NCI-H446 (cell line): ENCODE measurements at places on chromosomes 2 and 18.

DNA sequence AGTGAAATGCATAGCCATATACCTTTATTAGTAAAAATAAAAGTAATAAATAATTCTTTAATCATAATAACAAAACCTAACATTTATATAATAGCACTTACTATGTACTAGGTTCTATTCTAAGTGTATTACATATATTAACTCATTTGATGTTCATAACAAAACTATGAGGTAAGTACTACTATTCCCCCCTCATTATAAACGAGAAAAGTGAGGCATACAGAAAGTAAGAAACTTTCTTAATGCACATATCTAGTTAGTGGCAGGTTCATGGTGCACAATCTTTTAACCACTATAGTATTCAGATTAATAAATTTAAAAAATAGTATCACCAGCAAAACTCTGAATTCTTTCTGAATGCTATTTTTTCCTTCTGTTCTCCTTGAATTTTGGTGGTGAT, 27.5 kb downstream of the TRPM8 start:
- DNase-seq = no peak

DNA sequence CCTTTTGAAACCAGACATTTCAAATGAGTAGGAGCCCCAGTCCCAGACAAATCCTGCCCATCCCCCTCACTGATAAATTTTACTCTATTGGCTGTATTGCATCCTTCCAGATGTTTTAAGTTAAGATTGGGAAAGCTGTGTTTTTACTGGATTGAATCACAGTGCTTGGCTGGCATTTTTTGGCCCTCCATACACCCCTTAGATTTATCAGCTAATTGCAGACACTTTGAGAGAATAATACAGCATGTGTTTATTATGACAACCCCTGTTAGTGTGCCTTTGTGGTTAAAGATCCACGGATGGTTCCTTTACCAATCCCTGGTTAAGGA, 74.9 kb downstream of the ANTXR1 start:
- no peak for DNase-seq

DNA sequence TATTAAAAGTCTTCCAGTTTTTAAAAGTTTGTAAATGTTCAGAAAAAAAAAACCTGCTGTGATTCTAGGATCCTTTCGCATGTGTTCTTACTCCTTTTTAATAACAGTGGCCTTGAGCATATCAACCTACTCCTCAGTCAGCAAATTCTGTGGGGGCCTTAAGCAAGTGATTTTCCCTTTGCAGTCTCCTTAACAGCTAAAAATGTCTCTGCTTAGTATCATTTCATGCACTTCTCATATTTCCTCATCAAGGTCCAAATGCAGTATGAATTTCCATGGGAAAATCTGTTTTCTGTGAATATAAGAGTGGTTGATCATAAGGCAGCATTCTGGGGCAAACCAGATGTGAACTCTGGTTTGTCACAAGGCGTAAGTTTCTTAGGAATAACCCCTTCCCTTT, 2175.1 kb upstream of the PIK3C3 start:
- DNase-seq = no peak

- DNase-seq = no peak
Measured at GRCh38 chr2:77602771-77603170, 80.6 kb upstream of the LRRTM4 start.

- peak; percentile 34 for DNase-seq
Measured at GRCh38 chr2:71697106-71698004, 244.0 kb downstream of the DYSF start.

GRCh38 chr2:190408538-190409271, 550 bp downstream of the MFSD6 start:
- DNase-seq = no peak

DNA sequence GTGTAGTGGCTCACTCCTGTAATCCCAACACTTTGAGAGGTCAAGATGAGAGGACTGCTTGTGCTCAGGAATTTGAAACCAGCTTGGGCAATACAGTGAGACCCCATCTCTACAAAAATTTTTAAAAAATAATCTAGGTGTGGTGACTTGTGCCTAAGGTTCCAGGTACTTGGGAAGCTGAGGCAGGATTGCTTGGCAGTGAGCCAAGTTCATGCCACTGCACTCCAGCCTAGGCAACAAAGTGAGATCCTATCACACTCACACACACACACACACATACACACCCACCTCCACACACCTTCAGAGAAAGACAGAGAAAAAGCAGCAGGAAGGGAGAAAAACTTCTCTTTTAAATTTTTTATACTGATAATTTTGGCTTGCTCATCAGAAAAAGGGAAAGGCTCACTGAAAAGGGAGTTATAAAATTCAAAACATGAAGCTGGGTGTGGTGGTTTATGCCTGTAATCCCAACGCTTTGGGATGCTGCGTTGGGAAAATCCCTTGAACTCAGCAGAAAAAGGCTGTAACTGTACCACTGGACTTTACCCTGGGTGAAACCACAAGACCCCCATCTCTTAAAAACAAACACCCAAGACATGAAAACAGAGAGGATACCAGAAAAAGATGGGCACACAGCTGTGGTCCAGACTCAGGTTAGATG, 25.7 kb downstream of the FAM168B start:
- DNase-seq = no peak

- no peak for DNase-seq
Measured at GRCh38 chr2:71851094-71851750, 296.4 kb downstream of the CYP26B1 start.

- DNase-seq = no peak
Measured at GRCh38 chr2:145975406-145975805, 1455.5 kb upstream of the ZEB2 start.

GRCh38 chr2:28053597-28053996, 163.1 kb downstream of the BABAM2 start:
- no peak for DNase-seq

- no peak for DNase-seq
Measured at GRCh38 chr2:69389271-69389670, 2.2 kb upstream of the GFPT1 start.

DNA sequence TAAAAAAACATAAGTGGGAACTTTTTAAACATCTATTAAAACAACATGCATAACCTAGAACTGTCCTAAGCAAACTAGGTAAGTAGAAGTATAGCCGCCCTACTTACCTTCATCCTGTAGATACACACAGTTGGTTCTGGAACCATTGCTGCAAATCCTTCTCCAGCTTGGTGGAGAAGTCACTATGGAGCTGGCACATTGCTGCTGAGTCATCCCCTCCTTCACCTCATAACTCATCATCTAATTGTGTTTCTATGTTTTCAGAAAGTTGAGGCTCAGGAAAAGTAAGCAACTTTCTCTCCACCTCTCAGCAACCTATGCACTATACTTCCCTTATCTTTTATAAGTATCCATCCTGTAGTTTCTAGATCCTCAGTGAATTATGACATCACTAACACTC, 269.8 kb upstream of the MMADHC start:
- DNase-seq = no peak

GRCh38 chr2:42114091-42114490, 55.1 kb upstream of the EML4 start:
- no peak for DNase-seq

DNA sequence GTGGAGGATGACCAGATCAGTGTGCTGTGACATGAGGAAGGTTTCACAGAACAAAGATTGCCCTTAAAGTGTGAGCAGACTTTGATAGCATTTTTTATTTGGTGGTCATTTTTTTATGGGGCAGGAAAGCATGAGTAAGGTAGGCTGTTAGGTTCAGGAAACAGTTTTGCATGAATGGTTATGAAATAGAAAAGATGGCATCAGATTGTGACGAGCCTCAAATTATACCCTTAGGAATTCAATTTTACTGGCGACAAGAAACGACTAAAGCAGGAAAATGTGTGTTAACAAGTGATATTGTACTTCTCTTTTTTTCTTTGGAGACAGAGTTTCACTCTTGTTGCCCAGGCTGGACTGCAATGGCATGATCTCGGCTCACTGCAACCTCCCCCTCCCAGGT, 44.7 kb downstream of the PIK3C3 start:
- DNase-seq = no peak

GRCh38 chr2:150846691-150847090, 359.2 kb upstream of the RND3 start:
- DNase-seq = no peak

GRCh38 chr18:48181087-48181823, 227.9 kb downstream of the ZBTB7C start:
- DNase-seq = no peak

DNA sequence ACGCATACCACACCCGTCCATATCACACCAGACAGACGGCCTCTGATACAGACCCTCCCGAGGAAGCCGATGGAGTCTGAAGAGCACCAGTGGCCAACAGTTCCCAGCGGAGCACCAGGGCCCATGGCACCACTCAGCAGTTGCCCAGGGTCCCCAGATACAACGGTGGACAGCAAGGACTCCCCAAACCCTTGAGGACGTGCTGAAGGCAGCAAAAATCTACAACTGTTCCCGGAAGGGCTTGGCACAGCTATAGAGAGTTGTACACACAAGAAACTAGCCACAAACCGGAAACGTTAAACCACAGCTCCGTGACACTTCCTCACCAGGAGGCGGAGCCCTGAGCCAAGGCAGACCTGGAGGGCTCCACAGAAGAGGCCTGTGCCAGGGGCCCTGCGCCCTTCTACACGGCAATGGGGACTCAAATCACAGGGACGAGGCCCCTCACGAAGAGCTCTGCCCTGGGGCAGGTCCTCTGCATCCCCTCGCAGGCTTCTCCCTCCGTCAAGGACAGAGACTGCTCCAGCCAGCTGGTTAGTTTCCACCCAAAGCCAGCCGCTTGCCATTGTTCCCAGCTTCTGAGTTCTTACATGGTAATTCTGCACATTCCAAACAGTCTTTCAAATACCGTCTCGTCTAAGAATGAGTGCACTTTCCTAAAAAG, 133.4 kb downstream of the HDAC4 start:
- DNase-seq = no peak

GRCh38 chr2:36708041-36708741, 11.7 kb downstream of the VIT start:
- no peak for DNase-seq

DNA sequence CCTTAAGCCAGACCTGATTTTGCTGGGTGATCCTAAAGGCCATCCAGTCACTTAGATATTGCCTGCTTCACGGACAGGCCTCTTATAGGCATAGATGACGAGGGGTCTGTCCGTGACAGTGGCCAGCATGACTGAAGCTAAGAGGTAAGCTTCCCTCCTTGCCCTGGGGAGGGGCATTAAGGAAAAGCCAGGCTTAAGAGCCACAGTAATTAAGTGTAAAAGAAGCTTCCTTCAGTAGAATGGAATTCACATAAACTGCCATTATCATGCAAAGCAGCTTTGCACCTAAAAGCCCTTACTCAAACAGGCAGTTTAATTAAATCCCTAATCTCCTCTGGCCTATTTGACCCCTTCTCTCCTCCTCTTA, 99.4 kb upstream of the PKDCC start:
- no peak for DNase-seq

DNA sequence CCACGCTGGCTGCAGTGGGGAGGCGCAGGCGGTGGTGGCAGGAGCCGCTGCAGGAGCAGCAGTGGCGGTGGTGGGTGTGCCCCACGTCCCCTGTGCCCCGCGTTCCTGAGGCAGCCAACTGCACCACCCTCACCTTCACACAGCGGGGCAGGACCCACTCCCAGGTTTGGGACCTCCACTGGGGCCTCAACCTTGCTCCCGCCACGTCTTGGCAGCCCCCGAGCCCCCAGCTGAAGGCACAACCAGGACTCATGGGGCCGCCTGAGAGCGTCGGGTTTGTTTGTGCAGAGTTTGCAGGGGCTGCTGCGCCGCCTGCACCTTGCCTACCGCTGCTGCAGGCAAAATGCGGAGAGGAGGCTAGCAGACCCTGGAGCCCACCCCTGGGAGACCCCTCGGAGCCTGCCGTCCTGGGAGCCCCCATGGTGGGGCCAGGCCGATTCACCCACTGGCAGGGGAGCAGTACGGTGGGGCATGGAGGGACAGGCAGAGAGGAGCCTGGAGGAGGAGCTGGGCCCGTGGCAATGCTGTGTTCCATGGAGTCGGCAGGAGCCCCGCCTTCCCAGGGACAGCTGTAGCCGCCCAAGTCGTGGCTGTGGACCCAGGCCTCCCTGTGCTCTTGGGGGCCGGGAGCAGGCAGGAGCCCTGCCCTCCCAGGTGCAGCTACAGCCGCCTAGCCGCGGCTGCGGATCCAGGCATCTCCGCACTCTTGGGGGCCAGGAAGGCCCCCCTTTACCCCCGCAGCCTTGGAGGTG, 14.7 kb upstream of the EML6 start:
- DNase-seq = no peak

GRCh38 chr2:143615562-143615961, 486.3 kb downstream of the ARHGAP15 start:
- DNase-seq = no peak

DNA sequence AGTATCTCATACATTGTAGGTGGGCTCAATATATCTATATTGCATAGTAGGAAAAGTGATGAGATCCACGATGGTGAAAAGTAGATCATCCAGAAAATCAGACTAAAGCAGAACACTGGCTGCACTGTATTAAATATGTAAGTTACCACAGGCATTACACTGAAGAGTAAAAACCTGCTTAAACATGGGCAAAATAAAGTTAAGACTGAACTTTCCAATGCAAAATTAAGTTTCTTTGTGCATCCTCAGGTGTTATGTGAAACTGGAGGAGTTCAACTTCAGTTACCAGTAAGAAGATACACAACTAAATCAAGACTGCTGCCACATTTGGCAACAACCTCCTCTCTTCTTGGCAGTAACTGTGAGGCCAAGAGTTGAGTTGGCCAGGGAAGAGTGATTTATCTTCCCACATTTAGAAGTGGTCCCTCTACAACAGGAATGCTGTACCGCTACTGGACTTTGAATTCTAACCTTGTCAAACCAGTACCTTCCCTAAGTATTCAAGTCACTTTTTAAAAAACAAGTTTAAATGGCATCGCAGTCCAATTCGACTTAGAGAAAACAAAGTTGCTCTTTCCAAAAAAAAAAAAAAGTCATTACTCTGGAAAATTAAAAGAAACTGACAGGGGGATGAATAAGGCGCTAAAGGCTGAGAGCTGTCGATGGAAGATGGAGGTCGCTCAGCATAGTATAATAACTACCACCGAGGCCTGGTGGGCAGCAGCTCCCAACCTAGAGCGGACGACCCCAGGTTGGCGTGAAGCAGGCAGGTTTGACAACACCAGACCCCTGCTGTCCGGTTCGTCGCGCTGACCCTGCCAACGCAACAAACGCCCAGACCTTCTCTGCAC, 1.1 kb downstream of the MAP4K3 start:
- peak; percentile 48 for DNase-seq

DNA sequence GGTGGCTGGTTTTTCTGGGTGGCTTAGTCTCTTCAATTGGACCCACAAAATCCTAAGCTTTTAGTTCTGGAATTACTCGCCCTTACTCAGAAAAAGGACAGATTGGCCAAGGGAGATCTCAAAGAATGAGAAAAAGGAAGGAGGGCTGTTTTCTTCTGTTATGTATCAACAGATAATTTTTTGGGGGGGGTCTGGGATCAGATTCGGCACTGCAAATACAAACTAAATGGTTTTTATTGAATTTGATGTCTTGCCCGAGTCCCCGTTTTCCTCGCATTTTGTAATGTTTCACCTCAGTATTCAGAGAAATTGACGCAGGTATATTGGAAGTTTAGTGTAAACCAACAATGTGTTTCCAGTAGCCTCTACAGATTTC, 762 bp downstream of the YIPF4 start:
- DNase-seq = no peak

DNA sequence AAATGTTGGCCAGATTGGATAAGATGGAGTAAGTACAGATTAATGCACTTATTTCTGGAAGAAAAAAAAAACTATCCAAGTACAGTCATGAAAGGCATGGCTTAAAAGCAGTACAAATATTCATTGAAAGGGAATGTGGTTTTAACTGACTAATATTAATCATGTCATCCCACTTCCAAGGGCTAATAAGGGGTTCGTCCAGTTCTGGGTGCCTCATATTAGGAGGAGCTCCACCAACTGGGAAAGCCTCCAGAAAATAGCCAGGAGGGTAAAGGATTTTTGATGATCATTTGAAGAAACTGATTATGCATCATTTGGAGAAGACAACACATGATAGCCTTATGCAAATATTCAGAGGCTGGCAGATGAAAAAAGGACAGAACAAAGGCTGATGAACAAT, 115.2 kb upstream of the ARL5A start:
- DNase-seq = no peak
